ENCODE measurements at places on chromosomes 3 and 15.

DNA sequence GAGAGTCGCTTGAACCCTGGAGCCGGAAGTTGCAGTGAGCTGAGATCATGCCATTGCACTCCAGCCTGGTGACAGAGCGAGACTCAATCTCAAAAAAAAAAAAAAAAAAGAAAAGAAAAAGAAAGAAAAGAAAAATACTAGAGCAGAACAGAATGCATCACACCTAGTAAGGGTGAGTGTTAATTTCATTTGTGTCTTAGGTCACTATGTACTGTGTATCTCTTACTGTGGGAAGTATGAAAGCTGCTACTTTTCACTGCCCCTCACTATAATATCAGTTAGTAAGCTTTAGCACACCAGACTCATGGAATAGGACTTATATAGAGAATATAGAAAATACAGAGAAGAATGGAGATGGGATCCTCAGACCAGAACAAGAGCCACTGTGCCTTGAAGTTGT, 45.9 kb upstream of the RASA2 start:
- DNase-seq = no peak

DNA sequence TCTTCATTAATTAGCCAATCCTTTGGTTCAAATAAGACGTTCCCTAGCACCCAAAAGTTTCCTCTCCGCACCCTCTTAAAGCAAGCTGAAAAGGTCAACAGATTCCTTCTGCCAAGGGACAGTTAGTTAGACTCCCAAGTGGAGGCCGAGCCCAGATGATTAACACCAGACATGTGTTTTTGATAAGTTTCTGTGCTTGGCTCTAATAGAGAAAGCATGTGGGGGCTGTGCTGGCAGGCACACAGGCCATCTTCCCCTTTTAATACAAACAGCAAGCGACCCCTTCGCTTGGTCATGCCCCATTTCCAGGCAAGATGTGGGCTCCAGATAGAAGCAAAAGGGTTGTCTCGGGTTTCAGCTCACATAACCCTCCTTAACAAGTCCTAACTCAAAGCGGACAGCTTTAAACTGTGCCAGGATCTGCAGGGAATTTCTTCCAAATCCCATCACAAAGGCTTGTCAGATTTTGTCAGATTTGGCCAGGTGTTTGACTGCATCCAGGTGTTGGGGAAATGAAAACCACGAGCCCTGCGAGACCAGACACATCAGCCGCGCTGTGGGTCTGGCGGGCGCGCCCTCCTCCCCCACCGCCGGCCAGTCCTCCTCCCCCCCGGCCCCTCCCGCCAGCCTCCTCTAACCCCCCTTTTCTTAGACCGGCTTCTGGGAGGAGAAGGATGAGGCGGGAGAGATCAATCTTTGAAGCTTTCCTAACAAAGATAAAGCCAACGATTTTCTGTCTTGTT, 3.3 kb downstream of the HES1 start:
- DNase-seq = peak; percentile 58

DNA sequence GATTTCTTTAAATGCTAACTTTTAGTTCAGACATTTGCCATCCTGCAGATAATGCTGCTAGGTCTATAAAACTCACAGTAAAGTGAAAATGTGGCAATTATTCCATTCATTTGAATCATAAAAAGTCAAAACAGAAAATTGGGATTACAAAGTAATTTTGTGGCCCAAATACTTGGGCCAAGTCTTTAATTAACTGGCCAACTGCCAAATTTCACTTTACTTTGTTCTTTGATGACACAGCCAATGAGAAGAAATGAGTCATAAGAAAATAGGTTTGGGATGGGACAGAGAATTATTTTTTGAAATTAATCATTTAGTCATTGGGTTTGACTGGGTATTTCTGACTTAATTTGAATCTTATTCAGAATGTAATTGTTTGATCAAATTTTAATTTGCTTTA, 89.8 kb upstream of the SLC2A2 start:
- DNase-seq = no peak

- no peak for DNase-seq
Measured at GRCh38 chr3:73674280-73674679, 49.5 kb upstream of the PDZRN3 start.

GRCh38 chr3:64166584-64167162, 58.6 kb downstream of the PRICKLE2 start:
- no peak for DNase-seq
